ENCODE measurements at places on chromosomes 1 and 21. TPM values are rescaled to one million over a fixed set of nuclear protein-coding genes. Genes with fewer than 3 reads are reported as not detected.

DNA sequence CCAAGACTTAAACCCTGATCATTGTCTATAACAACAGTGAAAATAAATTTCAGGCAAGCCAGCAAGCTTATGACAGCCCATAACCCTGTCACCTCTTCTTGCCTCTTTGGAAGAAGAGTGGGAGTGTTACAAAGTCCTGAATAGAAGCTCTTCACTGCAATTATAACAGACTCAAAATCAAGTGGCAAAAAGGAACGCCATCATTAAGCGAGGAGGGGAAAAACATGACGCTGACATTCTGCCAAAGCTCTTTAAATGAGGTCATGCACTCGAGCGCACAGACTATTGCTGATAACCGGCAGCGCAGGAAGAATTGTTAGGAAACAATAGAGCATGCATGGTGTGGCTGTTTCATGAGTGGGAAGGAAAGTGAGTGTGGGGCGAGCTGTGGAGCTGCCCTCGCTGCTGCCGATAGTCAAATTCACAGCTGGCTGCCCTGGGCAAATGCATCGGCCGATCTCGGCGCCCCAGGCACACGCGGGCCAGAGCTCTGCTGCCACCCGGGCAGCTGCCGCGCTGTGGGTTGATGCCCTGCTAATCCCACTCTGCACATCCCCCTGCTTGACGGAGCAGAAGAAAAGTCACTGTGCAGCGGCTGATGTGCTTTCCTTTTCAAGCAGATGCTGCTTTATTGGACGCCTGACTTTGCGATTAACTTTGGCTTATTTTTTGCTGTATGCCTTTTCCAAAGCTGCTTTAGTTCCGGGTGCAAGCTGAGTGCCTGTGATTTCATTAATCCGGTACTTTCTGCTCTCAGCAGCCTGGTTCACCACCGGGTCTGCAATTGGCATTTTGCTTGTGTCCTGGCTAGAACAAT lies 102.4 kb upstream of the ST6GALNAC5 start:
- no peak for DNase-seq

DNA sequence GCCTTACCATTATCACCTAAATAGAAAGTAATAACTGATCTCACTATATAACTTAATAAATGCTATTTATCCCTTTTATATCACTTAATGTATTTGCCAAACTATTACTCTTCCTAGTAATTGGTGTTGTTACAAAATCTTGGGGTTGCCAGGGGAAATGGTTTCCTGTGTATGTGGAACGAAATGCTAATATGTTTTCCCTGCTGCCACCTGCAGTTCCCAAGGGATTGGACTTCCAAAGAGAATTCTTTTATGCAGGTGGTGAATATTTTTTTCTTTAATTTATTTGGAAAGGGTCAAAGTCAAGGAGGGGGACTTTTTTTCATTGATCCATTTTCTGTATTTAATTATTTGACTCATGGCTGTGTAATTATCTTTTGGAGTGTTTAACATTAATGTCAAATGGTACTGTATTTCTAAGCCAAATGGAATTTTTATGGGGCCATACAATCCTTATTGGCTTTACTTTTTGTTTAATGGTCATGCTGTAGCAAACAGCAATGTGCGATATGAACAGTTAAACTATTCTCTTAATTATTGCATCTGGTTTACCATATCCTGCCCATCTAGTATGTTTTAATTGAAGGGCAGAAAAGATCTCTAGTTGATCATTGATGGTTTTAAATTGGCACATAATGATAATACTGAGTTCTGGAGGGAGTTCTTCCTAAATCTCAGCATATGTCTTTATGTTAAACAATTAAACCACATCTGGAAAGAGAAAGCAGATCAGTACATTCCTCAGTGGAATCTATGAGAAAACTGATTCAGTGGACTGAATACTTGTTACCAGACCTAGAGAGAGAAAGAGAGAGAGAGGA lies 486.3 kb downstream of the TTLL7 start:
- no peak for DNase-seq

DNA sequence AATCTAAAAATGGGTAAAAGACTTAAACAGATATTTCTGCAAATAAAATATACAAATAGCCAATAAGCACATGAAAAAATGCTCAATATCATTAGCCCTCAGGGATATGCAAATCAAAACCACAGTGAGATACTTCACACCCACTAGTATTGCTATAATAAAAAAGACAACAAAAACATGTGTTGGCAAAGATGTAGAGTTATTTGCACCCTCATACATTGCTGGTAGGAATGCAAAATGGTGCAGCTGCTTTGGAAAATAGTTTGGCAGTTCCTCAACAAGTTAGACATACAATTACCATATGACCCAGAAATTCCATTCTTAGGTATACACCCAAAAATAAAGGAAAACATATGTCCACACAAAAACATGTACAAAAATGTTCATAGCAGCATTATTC lies 30.2 kb downstream of the ZZZ3 start:
- no peak for DNase-seq

- no peak for DNase-seq
These were observed 7.2 kb downstream of the KISS1 start for GRCh38 chr1:204188959-204189639.

GRCh38 chr1:38117444-38117887 lies 70.9 kb upstream of the POU3F1 start:
- DNase-seq = no peak

The RIPPLY3 gene
- total RNA-seq = not detected

The KRTAP19-1 gene
- total RNA-seq = not detected

The VANGL2 gene
- total RNA-seq = 0.05 TPM
